COR-L47 (cell line): ENCODE measurements at places on chromosomes 3 and 15.
A peak's percentile ranks its signal among the peaks of the same experiment; 100 is the strongest.

DNA sequence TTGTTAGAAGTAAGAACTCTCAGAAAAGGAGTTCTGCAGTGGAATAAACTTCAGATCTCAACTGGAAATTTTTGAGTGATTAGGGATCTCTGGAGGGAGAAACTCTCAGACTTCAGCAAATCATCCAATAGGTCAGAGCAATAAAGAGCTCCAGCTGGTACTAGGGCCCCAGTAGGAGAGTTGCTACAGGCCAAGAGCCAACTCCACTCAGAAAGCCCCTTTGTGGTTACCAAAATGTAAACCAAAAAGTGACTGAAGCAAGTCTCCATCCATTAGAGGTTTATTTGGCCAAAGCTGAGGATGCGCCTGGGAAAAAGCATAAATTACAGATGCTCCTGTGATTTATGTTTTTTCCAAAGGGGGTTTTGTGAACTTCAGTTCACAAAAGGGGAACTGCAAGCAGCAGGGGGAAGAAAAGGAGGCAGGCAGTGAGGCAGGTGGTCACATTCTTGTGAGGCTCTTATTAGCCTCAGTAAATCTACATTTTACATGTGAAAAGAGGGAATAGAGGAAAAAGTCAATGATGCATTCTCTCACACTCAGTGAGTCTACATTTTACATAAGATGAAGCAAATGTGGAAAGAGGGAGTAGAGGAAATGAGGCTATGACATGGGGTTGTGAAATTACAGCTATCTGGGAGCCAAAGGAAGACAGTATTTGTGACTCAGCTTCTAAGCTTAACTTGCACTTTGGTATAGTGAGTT is 92.4 kb upstream of the DAZL start:
- no peak for DNase-seq

- DNase-seq, result no peak
These were observed 41.2 kb upstream of the PIAS1 start for GRCh38 chr15:68012911-68013310.

DNA sequence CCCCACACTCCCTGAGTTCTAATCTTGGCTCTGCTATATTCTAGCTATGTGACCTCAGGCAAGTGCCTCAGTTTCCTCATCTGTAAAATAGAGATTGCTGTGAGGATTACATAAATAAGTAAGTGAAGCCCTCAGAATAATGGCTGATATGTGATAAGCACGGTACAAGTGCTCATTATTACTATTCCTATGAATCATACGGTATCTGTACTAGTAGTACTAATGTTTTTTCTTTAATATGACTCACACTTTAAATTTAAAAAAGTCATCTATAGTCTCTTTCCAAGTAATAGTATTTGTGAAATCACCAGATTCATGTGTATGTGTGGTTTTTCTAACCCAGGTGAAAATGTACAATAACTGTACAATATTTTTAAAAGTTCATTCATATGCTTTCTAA is 58.7 kb downstream of the CLDN11 start:
- DNase-seq, result no peak

DNA sequence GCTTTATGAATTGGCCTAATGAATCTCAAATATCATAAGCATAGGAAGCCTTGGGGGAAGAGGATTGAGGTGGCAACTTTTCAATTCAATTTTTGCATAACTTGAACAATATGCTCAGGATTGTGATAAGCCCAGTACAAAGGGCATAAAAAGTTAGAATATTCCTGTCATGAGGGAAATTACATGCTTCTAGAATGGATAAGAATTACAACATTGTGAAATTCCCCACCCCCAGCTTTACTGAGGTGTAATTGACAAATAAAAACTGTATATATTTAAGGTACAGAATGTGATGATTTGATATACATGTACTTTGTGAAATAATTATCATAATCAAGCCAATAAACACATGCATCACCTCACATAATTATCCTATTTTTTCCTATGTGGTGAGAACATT is 132.6 kb upstream of the TNIK start:
- no peak for DNase-seq

- no peak for DNase-seq
These were observed 684 bp downstream of the RPL4 start for GRCh38 chr15:66503780-66504562.

GRCh38 chr3:146550070-146550615 is 5.7 kb upstream of the PLSCR1 start:
- no peak for DNase-seq

DNA sequence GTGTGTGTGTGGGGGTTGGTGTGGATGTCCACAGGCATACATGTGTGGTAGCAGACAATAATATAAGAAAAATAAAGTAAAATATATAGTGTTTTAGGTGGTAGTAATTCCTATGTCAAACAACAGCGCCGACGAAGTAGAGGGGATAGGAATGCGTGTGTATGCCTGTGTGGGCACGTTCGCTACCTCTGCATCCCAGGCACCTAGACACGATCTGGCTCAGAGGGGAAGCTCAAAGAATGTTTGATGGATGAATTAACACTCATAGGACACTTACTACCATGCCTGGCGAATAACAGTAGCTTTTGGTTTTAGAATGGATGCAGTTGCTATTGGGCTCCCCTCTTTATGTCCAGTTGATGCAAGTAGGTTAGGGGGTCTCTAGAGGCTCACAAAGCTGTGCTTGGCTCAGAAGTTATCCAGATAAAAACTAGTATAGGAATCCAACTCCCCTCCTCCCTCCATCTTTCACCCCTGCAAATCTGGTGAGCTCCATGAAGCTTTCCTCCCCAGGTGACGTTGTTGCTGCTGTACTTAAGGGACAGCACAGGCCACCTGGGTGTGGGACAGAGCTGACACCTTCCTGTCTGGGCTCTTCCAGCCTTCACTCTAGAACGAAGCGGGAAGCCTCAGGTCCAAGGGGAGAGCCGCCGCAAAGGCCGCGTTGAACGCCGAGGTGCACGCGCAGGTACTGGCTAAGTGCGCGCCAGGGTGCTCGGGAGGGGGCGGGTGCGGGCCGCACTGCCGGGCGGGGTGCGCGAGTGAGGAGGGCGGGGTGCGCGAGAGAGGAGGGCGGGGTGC is 192.6 kb upstream of the LYSMD4 start:
- peak; percentile 51 for DNase-seq

DNA sequence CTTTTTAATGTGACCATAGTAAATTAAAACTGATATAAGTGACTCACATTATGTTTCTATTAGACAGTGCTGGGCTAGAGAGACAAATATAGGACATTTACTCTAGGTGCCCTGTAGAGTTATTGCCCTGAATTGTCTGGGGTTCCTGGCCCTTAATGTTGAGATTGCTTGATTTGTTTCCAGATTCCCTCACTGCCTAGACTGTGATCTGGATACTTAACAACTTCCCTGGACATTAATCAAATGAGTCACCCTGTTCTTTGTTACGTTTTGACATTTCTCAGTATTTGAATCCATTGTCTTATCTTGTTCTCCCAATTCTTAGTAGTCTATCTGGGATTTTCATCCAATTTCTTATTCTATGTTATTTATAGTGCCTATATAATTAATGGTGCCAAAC is 65.8 kb downstream of the DTWD1 start:
- no peak for DNase-seq

DNA sequence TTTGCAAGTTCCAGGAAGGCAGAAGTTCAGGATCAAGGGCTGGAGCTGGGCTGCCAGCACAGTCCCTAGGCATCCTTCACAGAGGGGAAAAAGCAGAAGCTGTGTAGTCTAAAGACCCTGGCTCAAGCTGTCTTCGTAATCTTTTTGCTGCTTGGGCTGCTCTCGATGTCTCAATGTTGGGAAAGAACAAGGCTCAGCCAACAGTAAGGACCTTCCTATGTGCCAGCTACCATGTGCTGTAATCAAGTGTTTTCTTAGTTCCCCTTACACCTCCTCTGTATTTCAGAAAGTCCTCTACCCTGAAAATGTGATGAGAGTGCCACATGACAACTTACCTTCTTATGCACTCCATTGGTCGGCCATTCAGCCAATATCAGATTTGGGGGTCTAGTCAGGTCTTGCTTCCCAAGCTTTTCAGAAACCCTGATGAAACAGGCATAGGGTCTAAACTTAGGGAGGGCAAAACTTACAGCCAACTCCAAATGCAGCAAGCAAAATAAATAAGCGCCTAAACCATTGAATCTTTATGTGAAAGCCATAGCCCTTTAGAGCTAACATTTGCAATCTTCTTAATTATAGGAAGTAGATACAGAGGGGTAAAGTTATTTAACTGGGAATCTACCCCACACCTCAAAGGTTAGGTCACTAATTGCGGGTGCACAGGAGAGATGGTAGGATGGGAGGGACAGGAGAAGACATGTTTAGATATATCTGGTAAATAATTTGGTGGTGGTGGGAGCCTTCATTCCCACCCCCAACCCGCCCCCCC is 1.2 kb upstream of the EDEM1 start:
- DNase-seq, result no peak
